Fibroblast of skin of abdomen (primary cell): ENCODE measurements at places on chromosomes 3 and 15.

DNA sequence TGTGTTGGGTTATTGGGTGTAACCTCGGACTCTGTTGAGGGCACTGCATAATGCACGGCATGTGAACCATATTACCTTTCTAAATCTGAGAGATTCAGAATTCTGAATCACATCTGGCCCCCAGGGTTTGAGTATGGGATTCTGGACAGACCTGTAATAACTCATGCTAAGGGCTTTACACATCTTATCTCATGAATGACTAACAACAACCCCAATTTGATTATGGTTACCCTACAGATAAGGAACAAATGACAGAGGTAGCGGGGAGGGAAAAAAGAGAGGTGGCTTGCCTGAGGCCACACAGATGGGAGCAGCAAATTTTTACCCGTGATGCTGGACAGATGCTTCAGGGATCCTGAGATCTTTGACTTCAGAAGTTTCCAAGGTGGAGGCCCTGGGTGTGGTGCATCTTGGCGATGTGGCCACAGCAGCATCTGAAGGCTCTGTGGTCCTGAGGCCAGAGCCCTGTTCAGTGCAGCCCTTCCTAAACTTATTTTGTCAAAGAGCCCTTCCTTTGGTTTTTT lies 43.8 kb downstream of the POMGNT2 start:
- DNase-seq, result no peak

DNA sequence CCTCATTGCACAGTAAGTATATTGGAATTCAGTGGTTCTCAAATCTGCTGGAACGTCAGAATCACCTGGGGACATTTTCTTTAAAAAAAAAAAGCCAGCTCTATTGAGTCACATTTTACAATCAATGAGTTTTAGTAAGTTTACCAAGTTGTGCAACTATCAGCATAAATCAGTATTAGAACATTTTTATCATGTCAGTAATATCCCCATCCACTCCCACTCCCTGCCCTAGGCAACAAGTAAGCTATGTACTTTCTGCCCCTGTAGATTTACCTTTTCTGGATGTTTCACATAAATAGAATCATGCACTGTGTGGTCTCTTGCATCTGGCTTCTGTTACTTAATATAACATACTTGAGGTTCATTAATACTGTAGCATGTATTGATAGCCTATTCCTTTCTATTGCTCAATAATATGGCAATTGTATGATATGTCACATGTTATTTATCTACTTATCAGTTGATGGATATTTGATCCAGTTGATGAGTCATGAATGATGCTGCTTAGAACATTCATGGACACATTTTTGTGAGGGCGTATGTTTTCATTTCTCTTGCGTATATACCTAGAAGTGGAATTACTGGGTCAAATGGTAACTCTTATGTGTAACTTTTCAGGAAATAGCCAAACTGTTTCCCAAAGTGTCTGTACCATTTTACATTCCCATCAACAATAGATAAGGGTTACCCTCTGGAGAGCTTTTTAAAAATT lies 180.5 kb downstream of the THSD4 start:
- DNase-seq, result peak; percentile 85

DNA sequence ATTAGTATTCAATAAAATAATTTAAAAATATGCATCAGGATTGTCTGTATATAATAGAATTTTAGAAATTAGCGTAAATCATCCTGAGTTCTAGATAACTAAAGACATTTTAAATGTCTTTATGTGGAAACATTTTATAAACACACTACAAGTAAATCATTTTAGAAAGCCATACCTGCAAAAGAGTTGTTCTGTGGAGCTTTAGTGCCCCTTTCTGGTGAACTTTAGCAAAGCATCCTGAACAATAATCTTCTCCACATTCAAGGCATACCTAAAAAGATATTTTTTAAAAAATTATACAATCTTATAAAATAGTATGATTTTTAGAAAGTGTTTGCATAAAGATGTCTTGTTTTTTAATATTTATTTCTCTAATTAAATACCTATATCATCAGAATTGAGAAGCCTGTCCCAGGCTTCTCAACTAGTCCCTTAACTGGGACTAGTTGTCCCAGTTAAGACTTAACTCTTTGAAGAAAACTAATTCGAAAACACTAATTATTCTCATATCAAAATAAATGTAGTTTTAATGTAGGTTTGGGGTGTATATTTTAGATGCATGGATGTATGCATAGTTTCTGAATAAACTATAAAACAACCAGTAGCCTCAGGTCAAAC lies 29.7 kb downstream of the ZBBX start:
- DNase-seq, result peak; percentile 4

- DNase-seq, result no peak
Observed at GRCh38 chr3:134144694-134145093, 106.0 kb downstream of the RYK start.

GRCh38 chr3:42702982-42703694 lies 540 bp upstream of the HHATL start:
- no peak for DNase-seq

GRCh38 chr3:32354362-32354778 lies 37.3 kb upstream of the CMTM7 start:
- DNase-seq, result no peak

GRCh38 chr3:123762805-123763204 lies 121.3 kb downstream of the MYLK start:
- DNase-seq, result peak; percentile 58

GRCh38 chr3:98329392-98330124 lies 24.1 kb upstream of the OR5K4 start:
- peak; percentile 18 for DNase-seq

DNA sequence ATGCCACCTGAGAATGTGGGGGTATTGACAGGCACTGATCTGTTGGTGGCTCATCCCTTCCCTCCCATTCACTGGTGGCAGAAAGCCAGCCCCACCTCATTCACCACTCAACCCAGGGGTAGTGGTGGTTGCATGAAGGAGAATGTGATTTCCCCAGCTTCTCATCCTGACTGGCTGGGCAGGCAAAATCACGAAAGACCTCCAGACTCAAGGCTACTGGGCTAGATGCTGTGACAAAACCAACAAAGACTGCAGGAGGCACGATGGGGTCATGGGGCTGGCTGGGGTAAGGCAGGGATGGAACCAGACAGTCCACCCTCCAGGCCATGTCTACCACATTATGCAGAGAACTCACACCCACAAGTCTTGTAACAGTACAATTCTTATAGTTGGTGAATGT lies 33.9 kb downstream of the FSTL1 start:
- DNase-seq, result no peak

- peak; percentile 25 for DNase-seq
Observed at GRCh38 chr3:38519000-38519399, 22.9 kb downstream of the EXOG start.

DNA sequence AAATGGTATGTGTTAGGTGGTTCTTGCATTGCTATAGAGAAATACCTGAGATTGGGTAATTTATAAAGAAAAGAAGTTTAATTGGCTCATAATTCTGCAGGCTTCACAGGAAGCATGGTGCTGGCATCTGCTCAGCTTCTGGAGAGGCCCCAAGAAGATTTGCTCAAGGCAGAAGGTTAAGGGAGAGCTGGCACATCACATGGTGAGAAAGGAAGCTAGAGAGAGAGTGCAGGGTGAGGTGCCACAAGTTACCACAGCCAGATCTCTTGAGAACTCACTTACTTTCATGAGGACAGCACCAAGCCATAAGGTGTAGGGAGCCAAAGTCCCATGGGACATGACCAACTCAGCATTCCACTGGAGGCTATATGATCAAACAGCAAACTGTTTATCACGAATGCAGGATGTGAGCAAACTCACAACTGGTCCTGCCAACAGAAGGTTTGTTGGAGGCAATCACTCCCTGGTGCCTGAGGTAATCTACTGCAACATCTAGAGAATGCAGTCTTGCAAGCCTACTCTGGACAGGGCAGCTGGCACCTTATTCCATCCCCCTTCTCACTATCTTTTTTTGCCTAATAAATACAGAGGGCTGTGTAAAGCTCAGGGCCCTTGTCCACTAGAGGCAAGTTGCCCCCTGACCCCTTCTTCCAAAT lies 28.1 kb upstream of the CCR2 start:
- DNase-seq, result no peak

GRCh38 chr3:183895296-183895695 lies 10.6 kb upstream of the PARL start:
- peak; percentile 52 for DNase-seq

- no peak for DNase-seq
Observed at GRCh38 chr3:165194511-165195240, 1.5 kb downstream of the SLITRK3 start.

DNA sequence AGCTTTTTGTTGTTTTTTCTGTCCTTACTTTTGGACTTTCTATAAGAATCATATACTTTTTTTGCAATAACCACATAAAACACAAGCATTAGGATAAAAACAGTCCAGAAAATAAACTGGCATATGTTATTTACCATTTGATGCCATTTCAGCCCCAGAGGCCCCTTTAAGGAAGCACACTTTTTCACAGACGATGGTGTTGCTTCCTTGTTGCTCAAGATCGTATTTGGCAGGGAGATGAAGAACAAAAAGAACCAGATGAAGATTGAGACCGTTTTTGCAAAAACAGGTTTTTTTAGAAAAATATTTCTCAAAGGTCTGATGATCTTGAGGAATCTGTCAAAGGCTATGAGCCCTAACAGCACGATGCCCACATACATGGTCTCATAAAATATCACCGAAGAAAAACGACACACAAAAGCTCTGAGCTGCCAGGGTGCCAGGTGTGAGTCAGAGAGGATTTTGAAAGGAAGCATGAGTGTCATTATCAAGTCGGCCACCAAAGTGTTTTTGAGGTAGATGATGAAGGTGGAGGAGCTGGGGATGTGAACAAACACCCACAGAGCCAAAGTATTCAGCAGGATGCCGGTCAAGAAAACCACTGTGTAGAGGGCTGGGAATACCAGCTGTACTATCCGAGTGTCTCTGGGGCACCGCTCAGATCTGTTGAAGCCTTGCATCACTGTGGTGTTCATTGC lies 902 bp downstream of the P2RY13 start:
- DNase-seq, result no peak

DNA sequence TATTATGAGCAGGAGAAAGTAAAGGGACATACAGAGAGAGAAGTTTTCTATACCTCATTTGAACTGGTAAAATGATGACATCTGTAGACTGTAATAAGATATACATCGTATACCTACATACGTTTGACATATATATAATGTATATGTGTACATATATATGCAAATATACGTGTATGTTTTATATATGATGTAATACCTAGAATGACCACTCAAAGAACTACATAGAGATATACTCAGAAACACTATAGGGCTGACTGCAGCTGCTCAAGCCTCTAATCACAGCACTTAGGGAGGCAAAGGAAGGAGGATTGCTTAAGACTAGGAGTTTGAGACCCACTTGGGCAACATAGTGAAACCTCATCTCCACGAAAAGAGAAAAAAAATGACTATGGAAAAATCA lies 48.5 kb upstream of the MCTP2 start:
- no peak for DNase-seq

- DNase-seq, result no peak
Observed at GRCh38 chr3:53969086-53969485, 77.4 kb upstream of the SELENOK start.

GRCh38 chr15:78155355-78155939 lies 6.3 kb downstream of the IDH3A start:
- no peak for DNase-seq

DNA sequence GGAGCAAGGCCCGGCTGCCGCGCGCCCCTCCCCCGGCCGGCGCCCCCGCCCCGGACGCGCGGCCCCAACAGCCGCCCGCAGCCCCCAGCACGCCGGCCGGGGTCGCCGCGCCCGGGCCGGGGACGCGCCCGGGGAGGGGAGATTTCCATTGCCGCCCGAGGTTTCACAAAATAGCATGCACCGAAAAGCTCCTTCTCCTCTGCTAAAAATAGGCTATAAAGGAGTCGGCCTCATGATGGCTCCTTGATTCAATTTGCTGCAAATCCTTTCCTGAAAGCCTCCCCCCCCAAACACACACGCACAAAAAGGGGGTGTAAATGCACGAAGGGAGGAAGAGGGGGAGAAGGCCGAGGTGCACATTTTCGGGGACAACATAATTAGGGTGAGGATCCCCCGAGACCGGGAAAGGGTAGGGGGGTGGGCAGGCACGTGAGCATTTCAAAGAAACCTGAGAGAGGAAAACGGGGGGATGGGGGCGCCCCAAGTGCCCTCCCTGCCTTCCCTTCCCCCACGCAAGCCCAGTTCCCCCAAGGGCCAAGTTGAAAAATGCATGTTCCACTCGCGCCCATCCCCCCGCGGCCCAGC lies 734 bp downstream of the TBL1XR1 start:
- peak; percentile 48 for DNase-seq

DNA sequence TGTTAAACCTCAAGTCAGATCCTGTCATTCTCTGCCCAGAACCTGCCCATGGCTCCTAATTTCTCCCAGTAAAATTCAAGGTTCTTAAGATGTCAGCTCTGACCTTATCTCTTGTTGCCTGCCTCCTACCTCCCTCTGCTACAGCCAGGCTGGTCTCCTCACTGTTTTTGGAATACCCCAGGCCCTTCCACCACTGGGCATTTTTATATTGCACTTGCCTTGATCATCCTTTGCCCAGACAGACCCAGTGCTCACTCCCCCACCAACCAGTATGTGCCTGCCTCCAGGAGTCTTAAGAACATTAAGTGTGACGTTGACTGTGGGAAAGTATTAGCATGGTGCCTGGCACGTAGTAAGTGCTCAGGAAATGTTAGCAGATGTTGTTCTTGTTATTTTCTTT lies 3.1 kb downstream of the MITF start:
- DNase-seq, result no peak

DNA sequence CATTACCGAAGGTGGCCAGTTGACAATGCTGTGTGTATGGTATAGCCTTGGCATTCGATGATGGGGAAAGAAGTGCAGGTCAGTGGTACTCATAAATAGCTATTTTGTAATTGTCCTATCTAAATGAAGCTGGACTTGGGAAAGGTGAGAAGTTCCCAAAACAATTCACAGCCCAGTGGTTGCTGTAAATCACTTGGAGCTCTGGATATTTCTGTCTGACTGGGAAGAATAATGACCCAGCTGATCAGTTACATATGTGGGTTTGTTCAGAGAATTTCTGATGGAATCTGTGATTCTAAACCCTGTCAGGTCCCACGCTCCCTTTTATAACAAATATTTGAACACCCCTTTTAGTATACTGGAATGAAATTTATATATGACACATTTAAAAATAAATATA lies 133.9 kb upstream of the PFN2 start:
- DNase-seq, result peak; percentile 61

DNA sequence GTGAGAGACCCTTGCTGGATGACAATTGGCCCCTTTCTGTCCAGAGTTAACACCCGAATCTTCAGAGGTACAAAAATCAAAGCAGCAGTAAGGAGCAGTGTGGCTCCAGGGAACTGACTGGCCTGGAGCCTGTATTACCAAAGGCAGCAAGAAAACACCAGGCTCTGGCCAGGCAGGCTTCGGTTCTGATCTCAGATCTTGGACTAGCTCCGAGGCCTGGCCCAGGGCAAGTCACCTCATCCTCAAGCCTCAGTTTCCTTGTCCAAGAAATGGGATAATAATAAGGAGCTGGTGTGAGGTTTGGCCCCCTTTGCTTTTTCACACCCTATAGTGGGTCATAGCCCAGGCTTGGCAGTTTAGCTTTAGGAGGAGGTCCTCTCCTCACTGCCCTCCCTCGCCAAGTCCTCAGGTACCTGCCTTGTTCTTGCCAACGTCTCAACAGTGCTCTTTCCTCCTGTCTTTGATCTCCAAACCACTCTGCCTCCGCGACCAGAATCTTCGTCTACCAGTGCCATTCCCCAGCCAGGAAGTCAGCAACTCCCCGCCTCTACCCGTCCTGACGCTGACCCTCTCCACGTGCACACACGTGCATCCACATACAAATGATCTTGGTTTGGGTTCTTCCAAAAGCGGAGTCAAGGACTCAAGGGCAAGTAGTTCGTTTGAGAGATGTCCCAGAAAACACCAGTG lies 82.6 kb upstream of the TLE3 start:
- DNase-seq, result no peak

GRCh38 chr15:63514531-63514943 lies 10.1 kb downstream of the USP3 start:
- DNase-seq, result peak; percentile 69
